ENCODE measurements at places on chromosomes 7 and 10.

- DNase-seq = no peak
These were observed 341.6 kb upstream of the AUTS2 start for GRCh38 chr7:69256634-69257081.

GRCh38 chr10:23344241-23344841, at the start of gene C10orf67:
C10orf67 (minus strand) TSS chr10:23344797; CDS start chr10:23344774, 23 bp downstream.
- no peak for DNase-seq

GRCh38 chr7:82605247-82605864, 161.8 kb upstream of the CACNA2D1 start:
- DNase-seq = no peak

DNA sequence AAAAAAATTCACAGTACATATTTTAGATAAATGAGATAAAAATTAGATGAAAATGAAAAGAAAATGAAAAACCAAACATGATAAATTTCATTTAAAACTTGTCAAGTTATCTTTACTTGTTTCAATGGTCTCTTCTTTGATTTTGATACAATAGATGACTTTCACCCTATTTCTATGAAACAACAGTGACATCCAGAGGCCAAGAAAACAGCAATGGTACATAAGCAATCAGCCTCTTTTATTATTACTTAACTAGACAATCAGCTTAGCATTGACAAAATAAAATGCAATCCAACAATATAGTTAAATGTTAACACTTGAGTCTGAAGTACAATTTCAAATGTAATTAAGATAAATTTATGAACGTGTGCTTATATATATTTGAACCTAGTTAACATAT, 74.8 kb upstream of the GPR37 start:
- no peak for DNase-seq

- DNase-seq = no peak
These were observed 357.0 kb downstream of the FRMD4A start for GRCh38 chr10:13973742-13974141.

- DNase-seq = no peak
These were observed 2.3 kb downstream of the GRM8 start for GRCh38 chr7:127250312-127251035.

- DNase-seq = no peak
These were observed 49.9 kb upstream of the RELN start for GRCh38 chr7:104039363-104039762.

- no peak for DNase-seq
These were observed 116.7 kb downstream of the SMURF1 start for GRCh38 chr7:99027241-99027640.

DNA sequence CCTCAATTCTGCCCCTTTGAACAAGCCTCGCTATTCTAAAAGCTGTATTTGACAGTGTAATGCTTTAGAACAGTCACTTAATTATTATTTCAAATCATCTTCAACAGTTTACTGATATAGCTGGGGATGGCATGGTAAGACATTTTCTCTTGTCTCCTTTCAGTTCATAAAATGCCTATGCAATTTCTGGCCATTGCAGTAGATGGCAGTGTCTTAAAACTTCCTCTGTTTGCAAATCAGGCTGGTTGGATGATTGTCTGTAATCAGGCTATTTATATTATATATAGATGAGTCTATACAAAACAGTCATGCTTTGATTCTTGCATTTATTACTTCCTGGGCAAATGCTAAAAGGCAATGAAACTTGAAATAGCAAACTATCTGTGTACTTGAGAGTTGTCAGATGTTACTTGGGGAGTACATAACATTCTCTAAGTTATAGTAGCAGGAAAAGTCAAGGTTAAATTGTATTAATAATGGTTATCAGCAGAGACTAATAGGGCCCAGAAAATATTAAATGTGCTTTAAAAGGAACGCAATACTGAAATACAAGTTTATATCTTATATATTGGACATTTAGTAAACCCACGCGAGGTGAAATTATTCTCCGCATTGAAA, 55.5 kb upstream of the LHFPL3 start:
- no peak for DNase-seq

GRCh38 chr7:877312-878232, 1.2 kb downstream of the GET4 start:
- DNase-seq = no peak

DNA sequence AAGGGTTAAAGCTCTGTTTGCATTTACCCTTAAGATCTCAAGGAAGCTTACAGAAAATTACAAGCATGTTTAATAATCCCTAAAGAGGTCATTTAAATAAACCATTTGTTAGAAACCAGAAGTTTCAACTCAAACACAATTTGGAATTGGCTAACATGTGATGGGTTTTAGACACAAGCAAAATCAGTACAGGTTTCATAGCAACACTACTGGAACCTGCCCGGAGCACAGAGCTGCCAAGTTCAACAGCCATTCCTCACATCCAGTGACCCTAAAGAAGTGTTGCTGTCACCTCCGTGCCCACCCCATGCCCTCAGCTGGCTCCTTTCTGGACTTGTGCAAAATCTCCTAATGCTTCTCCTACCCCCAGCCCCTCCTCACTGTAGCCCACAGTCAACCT, 338.8 kb upstream of the AUTS2 start:
- DNase-seq = no peak
